ENCODE measurements at places on chromosomes 3 and 15.

DNA sequence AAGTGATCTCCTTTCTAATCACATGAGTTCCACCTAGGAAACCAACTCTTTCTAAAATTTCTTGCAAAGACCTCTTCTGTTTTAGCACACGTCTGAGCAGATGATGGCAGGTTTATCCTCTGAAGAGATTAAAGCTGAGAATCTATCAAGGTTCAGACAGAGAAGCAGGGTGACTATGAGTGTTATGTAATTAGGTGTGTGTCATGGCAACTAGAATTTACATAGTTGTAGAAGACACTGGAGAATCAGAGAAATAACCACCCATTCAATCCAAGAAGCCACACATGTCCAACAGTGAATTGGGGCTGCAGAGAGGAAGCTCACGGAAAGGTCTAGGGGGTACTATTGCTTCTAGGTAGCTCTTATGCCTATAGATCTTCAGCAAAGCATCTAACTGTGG is 600.5 kb downstream of the PYDC2 start:
- no peak for DNase-seq

DNA sequence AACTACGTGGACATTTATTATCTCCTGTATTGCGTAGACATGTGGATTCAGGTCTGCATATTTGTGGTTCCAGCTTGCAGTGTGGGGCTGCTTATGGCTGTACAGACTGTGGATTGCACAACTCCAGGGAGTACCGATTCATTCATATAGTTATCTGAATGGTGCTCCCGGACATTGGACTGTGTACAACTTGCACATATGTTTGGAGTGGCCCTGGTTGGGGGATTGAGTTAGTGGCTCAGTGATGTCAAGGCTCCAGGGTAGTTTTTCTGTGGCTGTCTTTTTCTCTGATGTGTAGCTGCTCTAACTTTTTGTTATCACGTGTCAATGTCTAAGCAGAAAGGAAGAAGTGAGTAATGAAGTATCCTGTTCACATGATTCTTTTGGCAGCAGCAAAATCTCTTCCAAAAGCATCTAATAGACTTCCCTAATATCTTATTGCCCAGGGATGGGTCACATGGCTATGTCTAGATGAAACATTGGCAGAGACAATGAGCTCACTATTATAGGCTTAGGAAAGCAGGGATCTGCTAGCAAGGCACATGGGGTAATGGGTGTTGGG is 15.8 kb downstream of the ST3GAL6 start:
- DNase-seq = no peak

DNA sequence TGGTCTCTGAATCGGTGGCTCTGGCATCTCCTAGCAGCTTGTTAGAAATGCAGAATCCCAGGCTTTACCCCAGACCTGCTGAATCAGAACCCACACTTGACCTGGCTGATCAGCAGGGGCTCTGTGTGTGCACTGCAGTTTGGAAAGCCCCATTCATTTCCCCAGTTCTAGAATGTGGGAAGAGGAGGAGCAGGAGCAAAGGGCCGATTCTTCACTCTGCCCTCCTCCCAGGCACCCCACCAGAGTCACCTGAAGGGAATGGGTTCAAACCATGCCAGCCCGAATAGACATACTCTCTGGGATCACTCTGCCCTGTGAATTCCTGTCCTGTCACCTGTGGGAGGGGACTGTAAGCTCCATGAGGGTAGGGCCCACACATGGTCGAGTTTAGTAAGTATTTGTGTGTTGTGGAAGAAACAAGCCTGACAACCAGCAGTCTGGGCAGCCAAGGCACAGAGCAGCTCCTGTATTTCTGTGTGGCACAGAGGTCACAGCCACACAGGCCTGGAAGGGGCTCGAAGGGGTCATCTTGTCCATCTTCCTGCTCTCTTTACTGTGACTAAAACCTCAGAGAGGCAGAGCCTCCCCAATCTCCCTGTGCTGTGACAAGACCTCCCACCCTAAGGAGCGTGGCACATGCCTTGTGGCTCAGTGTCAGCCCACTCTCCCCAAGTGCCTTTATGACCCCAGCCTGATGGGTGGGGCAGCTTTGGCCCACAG is 29.0 kb upstream of the HHATL start:
- no peak for DNase-seq

GRCh38 chr15:83320404-83320803 is 35.9 kb upstream of the BNC1 start:
- DNase-seq = no peak

- DNase-seq = no peak
Measured at GRCh38 chr3:66465587-66465986, 35.2 kb downstream of the LRIG1 start.

GRCh38 chr3:135366816-135367215 is 571.8 kb downstream of the EPHB1 start:
- DNase-seq = no peak

GRCh38 chr15:34914317-34914716 is 55.2 kb downstream of the AQR start:
- no peak for DNase-seq

GRCh38 chr3:12120374-12121140 is 38.2 kb downstream of the TIMP4 start:
- no peak for DNase-seq

- DNase-seq = no peak
Measured at GRCh38 chr15:45958924-45959323, 324.1 kb downstream of the SQOR start.

DNA sequence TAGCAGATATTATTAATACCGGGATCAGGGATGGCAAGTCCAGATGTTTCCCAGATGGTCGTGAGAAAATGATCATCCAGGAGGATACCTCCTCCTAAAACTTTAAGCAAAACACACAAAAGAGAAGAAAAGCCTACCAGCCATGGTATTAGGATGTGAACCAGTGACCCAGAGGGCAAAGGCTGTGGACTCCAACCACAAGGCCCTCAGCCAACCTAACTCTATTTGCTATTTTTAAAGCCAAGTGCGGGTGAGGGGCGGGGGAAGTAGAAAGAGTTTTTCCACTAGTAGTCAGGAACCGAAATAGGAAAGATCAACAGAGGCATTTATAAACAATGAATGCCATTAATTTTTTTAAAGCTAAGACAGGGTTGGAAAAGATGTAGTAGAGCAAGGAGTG is 77.4 kb downstream of the STAC start:
- DNase-seq = no peak

- DNase-seq = no peak
Measured at GRCh38 chr15:64919721-64920120, 8.0 kb downstream of the ANKDD1A start.

DNA sequence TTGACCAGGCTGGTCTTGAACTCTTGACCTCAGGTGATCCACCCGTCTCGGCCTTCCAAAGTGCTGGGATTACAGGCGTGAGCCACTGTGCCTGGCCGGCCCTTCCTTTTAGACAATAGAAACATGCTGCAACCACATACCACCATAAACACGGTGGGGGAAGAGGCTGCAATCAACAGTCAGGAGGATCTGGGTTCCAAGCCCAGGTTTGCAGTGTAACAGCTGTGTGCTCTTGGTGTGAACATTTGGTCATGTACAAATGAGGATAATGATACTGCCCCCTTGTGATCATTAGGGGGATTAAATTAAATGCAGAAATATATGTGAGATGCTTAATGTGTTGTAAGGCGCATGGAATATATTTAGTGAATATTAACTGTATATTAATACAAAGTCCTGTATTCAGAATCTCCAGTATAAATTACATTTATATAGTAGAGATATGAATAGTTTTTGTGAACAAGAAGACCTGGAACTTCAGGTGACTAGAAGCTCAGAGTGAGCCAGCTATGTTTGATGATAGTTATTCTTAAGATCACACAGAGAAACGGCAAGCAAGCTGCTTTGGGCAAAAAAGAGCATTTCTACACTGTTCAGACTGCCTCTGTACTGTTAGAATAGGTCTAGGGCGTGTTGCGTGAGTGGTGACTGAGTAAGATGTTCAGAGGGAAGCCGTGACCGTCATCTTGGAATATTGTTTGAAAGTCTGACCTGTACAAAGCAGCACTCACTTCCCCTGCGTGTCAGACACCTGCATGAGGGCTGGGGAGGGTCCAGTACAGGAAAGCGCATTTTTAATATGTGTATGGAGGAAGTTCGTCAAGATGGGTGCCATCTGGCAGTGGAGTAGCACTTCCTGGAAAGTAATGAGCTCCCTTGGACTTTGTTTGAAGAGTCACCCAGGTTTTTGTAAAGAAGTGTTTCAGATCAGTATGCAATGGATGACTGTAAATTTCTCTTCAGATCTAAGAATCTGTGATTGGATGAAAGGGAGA is 125.8 kb downstream of the PGPEP1L start:
- no peak for DNase-seq

GRCh38 chr3:143170676-143171075 is 51.1 kb downstream of the CHST2 start:
- no peak for DNase-seq

DNA sequence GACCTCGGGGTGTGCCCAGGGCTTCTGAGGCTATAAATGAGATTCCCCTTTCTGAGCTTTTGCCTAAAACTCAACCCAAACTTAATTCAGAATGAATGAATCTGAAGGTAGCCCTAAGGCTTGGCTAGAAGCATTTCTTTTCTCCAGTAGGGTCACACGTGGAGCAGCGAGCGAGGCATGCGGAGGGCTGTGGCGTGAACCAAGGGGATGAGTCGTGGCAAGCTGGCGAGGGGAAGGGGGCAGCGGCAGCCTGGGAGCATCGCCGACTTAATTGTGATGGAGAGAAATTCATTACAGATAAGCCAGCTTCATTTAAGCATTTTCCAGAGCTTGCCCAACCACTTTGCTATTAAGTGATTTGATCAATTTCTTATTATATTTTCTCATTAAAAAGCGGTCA is 79.9 kb downstream of the CHSY1 start:
- DNase-seq = no peak

DNA sequence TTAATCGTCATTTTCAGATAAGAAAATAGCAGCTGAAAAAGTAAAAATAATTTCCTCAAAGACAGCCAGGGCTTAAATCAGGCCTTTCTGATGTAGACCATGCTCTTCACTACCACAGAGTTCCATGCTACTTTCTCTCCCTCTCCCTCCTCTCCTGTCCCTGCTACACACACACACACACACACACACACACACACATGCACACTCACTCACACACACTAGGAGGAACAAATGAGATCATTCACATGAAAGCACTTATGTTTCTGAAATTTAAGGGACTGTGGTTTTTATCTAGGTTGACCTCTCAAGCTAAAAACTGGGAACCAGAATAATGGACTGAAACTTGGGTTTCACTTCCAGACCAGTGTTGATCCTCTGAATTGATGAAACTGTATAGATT is 4.1 kb upstream of the PSMA4 start:
- DNase-seq = no peak

- DNase-seq = no peak
Measured at GRCh38 chr3:128343287-128344051, 123.2 kb downstream of the DNAJB8 start.

- no peak for DNase-seq
Measured at GRCh38 chr15:33788906-33789540, 179.3 kb upstream of the CHRM5 start.

DNA sequence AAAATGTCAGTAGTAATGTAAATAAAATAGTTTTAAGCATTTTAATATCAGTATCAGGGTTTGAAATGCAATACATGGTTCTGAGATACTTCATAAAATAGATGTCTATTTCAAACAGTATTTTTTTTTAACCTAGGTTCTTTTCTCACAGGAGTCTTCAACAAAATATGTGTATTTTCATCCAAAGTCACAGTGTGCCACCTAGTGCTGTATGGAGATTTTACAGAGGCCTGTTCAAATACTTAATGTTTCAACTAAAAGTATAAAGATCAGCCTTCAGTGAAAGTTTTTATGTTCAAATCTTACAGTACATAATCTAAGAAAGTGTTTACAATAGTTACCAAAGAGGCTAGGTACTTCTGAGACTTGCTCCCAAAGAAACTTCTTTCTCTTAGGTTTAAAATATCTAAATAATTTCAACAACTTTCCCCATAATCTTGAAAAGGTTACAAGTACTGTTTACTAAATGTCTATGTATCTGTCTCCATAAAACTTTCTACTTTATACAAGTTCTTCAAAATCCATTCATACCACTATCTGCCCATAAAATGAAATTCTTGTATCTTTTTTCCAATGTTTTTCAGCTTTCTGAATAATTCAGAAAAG is 38.3 kb downstream of the SCAPER start:
- DNase-seq = no peak

DNA sequence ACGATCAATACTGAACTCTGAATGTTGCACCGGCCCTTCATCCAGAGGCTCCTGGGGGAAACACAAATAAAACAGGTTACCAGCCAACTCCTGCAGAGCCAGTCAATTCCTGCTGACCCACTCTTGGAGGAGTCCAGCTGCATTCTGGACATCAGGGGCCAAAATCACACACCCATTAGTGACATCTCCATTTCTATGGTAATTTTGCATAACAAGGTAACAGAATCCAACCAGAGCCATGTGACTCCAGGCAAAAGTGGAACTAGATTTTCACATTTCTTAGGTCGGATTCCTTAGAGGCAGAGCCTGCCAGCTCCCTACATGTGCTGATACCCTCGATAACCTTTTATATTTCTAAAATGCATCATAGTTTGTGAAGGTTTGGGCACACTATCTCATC is 119.2 kb upstream of the CTNNB1 start:
- DNase-seq = no peak

GRCh38 chr3:97927704-97928103 is 44.5 kb downstream of the RIOX2 start:
- no peak for DNase-seq

DNA sequence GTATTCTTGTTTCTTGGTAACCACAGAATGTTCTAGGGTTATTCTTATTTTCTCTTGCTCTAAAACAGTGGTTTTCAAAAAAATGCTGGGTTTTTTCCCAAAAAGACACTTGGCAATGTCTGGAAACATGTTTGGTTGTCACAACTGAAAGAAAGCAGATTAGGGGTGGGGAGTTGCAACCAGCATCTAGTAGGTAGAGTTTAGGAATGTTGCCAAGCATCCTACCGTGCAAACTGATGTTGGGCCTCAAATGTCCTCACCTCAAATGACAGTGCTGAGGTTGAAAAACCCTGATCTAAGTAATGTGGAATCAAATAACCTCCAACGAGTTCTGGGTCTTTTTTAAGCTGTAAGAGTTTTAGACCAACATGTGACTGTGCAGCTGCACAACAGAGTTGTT is 270.5 kb upstream of the STT3B start:
- DNase-seq = no peak

GRCh38 chr3:94183551-94183950 is 120.7 kb downstream of the NSUN3 start:
- DNase-seq = no peak

DNA sequence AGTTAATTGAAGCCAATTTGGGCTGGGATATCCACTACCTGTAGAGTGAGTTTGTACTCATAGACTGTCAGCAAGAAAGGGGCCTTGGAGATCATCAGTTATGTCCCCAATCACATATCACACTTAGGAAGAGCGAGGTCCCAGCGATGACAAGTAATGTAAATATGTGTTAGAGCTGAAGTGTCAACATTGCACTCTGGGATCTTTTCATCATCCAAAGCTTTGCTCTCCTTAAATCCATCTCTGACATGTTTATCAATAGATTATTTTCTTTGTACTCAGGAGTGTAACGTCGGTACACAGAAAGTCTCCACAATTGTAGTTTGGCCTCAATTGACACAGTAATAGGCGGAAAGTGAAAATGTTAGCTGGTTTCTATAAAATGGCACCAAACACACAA is 113.7 kb upstream of the TPRG1 start:
- no peak for DNase-seq

All from stimulated activated CD8-positive, alpha-beta memory T cell treated with anti-CD3 and anti-CD28 coated beads, Interleukin-12 subunit alpha, Interleukin-12 subunit beta, amount 100 ng/mL, for 1 hour (primary cell).